GM23338 (cell line): ENCODE measurements at places on chromosomes 4 and X. TPM values are rescaled to one million over a fixed set of nuclear protein-coding genes. Genes with fewer than 3 reads are reported as not detected.

DNA sequence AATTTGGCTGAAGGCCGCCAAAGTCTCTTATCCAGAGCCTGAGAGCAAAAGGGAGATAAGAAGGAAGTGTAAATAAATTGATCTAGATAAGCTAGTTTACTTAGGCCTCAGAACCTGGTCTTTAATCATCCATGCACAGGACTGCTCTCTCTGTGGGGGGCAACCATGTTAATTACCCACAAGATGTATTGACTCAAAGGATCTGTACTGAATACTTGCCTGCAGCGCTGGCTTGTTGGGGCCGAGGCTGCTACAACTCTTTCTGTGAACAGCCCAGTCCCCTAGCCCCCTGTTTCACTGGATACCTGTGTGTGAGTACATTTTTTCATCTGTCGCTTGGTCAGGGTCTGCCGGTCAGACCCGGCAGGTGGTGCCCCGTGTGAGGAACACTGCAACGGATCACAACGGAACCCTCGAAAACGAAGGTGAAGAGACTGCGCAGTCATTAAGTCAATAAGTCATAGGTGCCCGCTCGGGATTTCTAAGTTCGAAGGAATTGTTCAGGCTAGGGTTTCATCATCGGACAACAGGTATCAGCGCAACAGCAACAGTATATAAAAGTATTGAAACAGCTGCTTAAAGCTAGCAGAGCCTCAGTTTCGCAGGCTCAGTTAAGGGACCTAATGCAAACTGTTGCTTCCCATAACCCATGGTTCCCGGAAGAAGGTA, 8.3 kb downstream of the MAGEA11 start:
- no peak for DNase-seq

- DNase-seq: no peak
Measured at GRCh38 chr4:25450491-25450901, 73.4 kb downstream of the ANAPC4 start.

DNA sequence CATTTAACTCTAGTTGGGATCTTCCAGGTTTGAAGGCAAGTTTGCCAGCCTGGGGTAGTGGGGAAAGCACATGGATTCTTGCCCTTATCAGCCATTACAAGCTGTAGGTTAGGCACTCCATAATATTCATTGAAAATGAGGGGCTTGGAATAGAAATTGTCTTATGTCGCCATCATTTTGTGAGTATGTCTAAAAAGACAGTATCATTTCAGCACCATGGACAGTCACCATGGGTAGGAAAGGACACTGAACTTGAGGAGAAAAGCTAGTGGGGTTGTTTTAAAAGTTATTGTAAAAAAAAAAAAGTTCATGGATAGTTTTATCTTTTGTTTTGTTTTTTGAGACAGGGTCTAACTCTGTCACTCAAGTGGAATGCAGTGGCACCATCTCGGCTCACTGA, 356.1 kb downstream of the HNRNPD start:
- DNase-seq: peak; percentile 72

GRCh38 chr4:680928-681645, 6.7 kb downstream of the MYL5 start:
- DNase-seq: peak; percentile 77

DNA sequence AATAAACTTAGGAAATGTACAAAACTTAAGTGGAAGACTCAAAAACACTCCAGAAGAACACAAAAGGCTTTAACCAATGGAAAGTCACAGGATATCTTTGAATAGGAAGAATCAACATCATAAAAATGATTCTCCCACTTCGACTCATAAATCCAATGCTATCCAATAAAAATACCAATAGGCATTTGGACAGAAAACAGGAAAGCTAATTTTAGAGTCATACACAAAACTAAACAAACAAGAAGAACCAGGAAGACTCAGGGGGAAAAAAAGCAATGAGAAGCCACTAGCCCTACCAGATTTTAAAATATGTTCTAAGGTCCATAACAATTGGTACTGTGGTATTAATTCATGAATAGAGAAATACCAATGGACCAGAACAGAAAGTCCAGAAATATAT, 28.2 kb downstream of the SLC9A7 start:
- DNase-seq: no peak

- no peak for DNase-seq
Measured at GRCh38 chr4:145665773-145666172, 14.2 kb upstream of the C4orf51 start.

GRCh38 chrX:71515038-71515396, 17.9 kb upstream of the OGT start:
- DNase-seq: no peak

DNA sequence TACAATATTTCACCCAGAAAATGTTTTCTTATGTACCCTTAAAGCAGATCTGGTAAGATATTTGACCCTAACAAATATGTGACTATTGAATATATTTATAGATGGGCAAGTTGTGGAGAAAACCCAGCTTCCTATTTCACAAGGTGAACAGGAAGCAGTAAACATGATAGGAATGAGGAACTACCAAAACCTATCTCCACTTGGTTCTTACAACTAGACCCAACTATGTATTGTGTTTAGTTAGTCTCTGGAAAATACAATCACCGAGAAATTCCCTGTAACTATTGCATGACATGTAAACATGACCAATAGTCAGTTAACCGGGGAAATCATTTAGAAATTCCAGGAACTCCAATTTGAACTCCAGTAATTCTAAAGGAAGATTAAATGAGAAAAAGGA, 8.4 kb upstream of the RXFP1 start:
- DNase-seq: no peak

DNA sequence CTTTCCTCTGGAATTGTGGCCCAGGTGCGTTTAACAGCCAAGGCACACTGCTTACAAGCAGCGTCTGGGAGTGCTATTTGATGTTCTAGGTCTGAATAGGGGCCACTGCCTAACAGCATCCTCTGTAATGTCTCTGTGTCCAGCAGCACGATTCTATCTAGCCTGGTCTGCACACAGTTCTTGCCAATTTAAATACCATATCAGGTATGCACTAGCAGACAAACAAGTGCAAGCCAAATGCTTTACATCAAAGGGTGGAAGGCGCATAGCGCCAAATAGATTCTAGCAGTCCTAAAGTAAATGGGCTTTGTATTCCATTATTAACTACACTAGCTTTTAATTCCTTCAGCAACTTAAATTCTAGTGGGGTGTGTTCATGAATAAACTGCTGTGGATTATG, 15.8 kb upstream of the UGDH start:
- no peak for DNase-seq

MORF4L2 gene
- total RNA-seq: 269 and 311 TPM in 2 replicates

TMPRSS11D gene
- total RNA-seq: not detected in 2 replicates
